Urothelium cell line (cell line): ENCODE measurements at places on chromosomes 1 and 21.

DNA sequence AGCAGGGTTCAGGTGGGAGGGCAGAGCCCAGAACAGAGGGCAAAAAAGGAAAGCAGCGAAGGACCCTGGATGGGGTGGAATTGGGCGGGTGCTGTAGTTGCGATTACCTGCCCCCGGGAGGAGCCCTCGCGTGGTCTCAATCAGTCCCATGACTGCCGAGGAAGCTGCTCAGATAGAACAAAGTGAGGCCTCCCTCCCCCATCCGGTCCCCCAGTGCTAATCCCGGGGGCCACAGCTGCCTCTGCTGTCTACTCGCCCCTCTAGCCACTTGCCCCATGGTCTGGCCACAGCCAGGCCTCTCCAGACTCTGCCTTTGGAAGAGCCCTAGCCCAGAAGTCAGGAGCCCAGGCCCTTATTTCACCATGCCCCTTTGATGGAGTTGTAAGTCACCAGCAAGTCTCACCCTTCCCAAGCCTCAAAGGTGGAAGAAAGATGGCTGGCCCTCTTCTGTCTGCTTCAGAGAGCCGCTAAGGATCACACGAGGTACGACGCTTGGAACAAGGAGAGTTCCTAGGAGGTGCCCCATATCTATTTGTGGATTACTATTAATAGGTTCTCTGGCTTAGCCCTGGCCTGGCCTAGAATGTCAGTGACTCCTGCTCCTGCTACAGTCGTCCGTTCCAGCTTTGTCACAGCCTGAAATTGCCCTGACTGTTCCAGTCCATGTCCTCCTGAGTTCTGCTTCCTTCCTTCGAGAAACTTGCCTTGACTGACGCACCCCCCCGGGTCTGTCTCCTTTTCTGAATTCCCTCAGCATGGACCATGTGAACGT is 16.4 kb downstream of the ECHDC2 start:
- peak; percentile 49 for DNase-seq

GRCh38 chr1:165300400-165300903 is 56.1 kb downstream of the LMX1A start:
- no peak for DNase-seq

DNA sequence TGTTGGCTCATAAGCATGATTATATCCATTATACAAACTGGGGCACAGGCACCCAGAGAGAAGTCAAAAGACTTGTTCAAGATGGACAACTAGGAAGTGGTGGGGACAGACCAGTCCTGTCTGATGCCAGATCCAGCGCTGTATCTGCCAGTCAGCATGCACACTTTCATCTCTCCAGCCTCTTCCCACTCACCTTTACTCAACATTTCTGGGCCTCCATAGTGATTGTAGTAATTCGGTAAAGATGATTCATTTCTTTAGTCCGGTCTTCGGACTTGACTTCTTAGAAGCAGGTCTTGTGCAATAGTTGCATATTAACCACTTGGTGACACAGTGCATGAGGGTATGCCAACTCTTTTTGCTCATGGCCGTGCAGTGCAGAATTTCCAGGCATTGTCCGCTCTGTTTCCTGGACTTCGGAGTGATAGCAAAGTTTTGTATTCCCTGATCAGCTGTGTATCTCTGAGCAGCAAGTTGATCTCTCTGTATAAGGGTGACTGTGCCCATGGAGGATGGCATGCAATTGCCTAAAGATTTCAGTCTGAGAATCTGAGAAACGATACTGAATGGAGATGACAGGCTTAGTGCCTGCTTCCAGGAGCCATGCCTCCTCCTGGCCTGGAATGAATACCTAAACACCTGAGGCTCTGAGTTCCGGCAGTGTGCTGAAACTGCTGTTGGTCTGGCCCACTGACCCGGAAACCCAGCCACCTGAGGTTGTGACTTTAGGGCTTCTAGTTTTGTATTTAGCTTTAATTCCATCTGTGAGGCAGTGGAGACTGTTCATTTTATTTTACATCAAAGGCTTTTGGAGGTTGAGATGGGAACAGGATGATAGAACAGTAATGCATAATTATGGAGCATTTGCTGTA is 39.0 kb downstream of the GALNT2 start:
- peak; percentile 44 for DNase-seq

- DNase-seq = no peak
These were observed 14.6 kb upstream of the SPSB1 start for GRCh38 chr1:9278116-9278515.
